ENCODE measurements at places on chromosomes 6 and 20.
A peak's percentile ranks its signal among the peaks of the same experiment; 100 is the strongest.

- DNase-seq = no peak
Observed at GRCh38 chr6:162526960-162527359, 200.6 kb downstream of the PRKN start.

GRCh38 chr20:15242773-15243172, 905.4 kb upstream of the FLRT3 start:
- DNase-seq = no peak

DNA sequence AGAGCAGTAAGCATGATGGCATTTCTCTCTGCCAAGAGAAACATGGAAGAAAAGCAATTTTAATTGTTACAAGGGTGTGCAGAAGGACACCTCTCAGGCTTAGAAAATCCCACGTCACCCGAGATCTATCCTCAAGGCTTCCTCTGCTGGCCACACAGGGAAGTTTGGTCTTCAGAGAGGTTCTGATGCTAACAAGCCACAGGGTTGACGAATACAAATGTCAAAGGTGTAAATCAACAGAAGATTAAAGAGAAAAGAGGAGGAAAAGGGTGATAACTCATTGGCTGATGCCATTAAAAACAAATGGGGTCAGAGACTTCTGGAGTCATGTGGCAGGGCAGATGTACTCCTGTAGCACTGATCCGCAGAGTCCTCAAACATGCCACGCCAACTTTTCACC, 33.6 kb upstream of the SPDEF start:
- DNase-seq = no peak

GRCh38 chr6:49528571-49528970, 21.9 kb upstream of the C6orf141 start:
- no peak for DNase-seq

DNA sequence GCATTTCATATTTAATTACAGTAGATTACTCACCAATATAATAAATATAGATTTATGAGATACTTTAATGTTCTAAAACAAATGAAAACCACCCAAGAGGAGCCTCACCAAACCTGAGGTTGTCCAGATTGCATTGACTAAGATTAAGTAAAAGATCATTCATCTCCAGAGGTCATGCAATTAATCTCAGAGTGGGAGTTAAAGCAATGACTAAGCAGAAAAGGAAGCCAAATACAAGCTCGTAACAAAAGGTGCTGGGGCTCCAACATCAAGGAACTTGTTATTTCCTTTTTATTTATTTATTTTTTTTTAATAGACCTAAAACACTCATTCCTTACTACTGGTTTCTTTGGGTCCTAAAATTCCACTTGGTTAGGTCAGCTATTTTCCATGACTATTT, 57.7 kb downstream of the RSPO3 start:
- no peak for DNase-seq

GRCh38 chr6:157676241-157676640, 146.8 kb upstream of the SNX9 start:
- DNase-seq = no peak

DNA sequence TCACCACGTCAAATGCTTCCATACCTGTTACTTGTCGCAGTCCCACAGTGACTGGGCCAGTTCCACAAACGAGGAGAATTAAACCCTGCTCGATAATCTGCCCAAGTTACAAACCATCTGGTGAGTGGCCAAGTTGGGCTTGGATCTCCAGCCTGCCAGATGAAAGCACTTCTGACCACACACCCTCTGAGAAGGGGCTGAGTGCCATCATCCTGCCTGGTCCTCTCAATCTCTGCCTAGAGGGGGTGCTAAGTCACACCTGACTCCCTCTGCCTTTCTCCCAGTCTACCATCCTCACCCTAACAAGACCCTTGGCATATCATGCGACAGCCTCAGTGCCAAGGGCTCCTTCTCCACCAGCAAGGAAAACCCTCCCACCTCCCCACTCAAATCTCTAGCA, 15.8 kb downstream of the RRP36 start:
- no peak for DNase-seq

DNA sequence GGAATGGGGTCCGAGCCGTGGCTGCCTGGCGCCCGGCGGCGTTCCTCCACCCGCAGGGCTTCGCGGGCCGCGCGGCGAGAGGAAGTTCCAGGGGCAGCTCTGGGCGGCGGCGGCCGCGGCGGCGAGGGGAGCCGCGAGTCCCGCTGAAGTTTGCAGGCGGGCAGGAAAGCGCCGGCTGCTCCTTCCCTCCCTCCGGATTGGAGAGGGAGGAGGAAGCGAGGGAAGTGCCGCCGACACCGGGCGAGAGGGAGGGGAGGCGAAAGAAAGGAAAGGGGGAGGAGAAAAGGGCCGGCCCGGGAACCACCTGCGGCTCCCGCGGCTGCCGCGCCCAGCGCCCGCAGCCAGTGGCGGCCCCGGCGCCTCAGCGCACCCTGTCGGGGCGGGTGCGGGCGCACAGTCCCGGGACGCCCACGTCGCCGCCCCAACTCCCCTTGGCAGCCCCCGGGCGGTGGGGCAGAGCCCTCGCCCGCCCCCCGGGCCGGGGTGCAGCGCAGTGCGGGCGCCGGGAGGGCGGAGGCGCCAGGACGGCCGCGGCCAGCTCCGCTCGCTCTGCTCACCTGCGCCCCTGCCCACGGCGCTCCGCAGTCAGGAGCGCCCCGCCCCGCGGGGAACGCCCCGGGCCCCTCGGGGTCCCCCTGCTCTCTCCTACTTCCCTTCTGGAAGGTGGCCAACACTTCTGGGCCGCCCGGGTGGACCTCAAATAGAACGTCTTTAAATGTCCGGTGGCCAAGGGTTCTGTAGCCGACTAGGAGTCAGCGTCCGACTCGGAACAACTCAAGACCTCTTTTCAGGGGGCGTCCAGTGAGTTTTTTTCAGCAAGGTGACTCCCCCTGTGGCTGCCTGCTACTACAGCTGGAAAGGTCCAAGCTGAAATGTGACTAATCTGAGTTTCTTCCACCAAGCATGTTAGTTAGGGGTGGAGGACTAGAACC, 80.3 kb upstream of the CCDC28A start:
- peak; percentile 30 for DNase-seq

- peak; percentile 42 for DNase-seq
Observed at GRCh38 chr6:57221191-57221935, 744 bp downstream of the RAB23 start.

DNA sequence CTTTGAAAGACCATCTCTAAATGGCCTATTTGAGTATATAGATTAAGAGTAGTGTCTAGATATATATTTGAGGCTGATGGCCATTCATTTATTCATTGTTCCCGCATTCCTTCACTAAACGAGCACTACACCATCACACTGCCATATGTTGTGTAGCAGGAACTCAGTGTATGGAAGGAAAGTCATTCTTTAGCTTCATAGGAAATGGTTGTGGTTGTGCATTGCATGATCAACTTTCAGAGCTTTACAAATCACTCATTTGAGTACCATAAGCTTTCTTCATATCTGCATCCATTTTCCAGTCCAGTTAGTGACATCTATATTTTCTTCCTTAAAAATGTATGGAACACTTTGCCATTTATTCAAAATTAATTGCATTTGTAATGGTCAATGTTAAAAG, 97.9 kb downstream of the ARID1B start:
- no peak for DNase-seq
